Common myeloid progenitor, CD34-positive (primary cell): ENCODE measurements at places on chromosomes 6 and 20.

- DNase-seq, result no peak
These were observed 12.7 kb upstream of the ME1 start for GRCh38 chr6:83443516-83443915.

DNA sequence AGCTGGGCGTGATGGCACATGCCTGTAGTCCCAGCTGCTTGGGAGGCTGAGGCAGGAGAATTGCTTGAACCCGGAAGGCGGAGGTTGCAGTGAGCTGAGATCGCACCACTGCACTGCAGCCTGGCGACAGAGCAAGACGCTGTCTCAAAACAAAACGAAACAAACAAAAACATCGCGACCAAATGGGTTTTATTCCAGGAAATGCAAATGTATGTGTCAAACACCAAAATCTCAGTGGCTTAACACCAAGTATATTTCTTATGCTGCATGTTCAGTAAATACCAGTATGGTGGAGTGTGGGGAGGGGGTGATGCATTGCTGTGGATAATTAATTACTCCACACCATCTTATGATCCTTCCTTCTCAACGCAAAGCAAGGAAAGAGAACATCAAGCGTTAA, 28.1 kb downstream of the ACTR5 start:
- no peak for DNase-seq

- DNase-seq, result no peak
These were observed 9.1 kb downstream of the PCIF1 start for GRCh38 chr20:45943613-45944012.

DNA sequence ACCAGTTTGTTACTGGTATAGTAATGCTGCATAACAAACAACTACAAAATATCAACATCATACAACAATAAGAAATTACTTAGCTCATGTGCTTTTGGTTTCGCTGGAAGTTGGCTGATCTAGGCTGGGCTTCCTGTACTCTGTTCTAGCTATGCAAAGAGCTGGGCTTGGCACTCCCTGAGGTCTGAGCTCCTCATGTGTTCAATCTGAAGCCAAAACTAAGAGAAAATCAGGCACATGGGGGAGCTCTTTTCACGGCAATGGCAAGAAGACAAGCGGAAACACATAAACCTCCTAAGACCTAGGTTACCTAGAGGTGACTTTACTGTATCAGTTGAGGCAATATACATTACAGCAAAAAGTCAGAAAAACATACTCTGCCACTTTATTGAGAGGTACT, 574.2 kb downstream of the KHDRBS2 start:
- no peak for DNase-seq

DNA sequence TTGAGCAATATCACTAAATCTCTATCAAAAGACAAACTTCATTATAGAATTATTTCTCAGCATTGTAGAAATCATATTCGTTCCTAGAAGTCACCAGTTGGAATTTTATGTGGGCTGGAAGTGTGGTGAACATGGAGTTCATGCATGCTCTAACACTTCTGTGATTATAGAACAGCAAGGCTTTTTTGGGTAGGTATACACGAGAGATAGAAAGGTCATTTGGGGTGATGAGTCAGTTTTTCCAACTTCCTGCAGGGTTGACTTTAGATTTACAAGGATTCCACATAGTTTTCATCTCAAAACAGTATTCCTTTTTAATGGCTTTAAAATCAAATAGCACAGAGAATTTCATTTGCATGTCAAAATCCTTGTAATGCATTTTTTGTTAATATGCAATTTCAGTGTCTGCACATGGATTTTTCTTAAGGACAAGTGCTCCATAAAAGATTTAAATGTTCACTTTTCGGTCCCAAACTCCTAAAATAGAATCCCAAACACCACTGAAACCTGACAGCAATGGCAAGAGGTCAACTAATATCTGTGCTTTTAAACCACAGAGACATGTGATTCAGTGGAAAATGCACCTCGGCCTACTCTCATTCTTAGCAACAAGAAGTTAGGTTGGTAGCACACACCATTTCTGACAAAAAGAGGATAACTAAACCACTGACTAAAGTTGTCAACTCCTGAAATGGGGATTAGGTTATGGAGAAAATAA, 211.0 kb downstream of the MOXD1 start:
- no peak for DNase-seq

GRCh38 chr6:144969154-144969553, 684.0 kb downstream of the UTRN start:
- no peak for DNase-seq

GRCh38 chr6:12032783-12033573, 20.9 kb downstream of the HIVEP1 start:
- no peak for DNase-seq

DNA sequence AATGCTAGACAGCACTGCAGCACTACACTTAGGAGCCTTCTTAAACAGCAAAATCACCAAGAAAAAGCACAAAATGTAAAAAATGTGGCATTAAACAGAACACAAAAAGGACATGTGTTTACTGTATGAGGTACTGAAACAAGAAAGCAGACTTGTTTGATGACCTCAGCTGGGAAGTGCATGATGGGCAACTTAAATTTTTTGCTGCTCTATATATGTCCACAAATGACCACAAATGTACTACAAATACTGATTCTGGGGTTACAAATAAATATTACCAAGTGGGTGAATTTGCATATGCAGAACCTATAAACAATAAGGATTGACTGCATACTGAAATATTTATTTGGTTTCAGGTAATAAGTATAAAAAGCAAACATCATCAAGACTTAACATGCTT, 13.1 kb downstream of the RAB23 start:
- no peak for DNase-seq

DNA sequence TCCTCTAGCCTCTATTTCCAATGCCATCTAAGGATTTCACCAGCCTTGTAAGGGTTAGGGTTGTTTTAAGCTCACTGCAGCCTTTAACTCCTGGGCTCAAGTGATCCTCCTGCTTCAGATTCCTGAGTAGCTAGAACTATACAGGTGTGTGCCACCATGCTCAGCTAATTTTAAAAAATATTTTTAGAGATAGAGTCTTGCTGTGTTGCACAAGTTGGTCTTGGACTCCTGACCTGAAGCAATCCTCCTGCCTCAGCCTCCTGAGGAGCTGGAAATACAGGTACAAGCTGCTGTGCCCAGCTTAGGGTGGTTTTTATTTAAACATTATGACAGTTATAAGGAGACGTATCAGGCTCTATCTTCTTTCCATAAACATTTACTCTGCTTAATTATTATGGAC, 26.5 kb downstream of the ANKRD6 start:
- DNase-seq, result no peak

DNA sequence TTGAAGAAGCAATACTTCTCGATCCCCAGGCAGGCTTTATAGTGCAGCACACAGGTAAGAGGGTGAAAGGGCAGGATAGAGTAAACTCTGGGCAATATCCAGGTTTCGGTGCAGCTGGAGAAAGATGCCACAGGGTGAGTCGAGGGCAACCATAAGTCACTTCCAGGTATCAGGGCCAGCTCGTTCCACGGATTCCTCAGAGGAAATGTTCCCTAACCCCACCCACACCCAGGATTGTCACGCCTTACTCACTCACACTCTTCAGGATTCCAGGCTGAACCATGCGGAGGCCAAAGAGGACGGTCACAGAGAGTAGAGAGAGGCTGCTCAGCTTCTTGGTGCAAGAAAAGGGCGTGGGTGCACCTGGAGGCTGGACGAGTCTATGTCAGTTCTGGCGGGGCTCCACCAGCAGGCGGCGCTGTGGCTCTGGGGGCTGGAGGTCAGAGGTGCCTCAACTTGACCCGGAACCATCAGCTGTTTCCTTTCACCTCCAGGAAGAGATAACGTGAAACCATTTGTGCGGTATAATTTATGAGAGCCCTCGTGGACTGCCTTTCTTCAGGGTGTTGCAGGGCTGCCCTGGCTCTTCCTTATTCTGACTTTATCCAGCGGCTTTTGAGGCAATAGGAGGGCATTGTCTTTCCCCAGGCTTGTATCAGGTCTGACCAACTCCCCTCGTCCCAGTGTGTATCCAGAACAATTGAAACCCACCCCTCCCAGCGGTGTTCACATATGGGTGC, 14.5 kb upstream of the WFDC12 start:
- DNase-seq, result peak; percentile 60

GRCh38 chr6:166758136-166758704, 131.2 kb upstream of the RPS6KA2 start:
- DNase-seq, result no peak

GRCh38 chr20:18310051-18310450, 21.7 kb downstream of the ZNF133 start:
- DNase-seq, result peak; percentile 79

DNA sequence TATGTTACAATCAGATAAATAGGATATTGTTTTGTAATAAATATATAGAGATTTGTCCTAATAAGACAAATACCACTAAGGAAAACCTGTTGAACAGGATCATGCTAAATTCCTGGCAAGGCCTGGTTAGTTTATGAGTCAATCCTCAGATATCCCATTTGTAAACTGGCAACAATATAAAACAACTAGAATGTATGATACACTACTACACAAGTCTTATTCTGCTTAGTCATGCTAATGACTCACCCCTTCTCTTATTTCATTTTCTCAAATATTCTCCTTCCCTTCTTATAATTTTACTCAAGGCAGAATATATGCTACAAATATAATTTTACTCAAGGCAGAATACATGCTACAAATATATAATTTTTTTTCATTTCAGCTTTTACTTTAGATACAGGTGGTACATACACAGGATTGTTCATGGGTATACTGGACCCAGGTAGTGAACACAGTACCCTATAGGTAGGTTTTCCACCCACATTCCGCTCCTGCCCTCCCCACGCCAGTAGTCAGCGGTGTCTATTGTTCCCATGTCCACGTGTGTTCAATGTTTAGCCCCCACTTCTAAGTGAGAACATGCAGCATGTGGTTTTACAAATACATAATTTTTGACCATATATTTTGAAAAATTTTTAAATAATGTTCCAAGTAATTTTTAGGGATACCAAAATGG, 6.3 kb downstream of the OSER1 start:
- DNase-seq, result peak; percentile 40

DNA sequence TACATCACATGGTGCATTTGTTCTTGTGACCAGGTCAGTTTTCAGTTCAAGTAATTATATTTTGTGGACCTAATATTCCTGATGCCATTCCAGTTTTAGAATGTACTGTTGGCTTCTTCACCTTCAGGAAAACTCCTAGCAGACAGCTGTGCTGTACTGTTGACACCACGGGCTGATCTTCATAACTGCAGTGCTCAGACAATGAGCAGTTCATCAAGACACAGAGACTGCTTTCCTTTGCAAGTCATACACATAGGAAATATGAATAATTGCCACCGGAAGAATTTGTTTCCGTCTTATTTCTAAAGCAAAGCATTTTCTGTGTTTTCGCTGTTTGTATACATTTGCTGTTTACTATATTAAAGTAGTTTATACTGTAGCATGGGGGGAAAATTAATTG, 89.8 kb downstream of the C6orf118 start:
- DNase-seq, result no peak
